Stimulated activated CD8-positive, alpha-beta memory T cell treated with anti-CD3 and anti-CD28 coated beads, Interleukin-15, amount 100 ng/mL, for 24 hours (primary cell): ENCODE measurements at places on chromosomes 7 and 10.

DNA sequence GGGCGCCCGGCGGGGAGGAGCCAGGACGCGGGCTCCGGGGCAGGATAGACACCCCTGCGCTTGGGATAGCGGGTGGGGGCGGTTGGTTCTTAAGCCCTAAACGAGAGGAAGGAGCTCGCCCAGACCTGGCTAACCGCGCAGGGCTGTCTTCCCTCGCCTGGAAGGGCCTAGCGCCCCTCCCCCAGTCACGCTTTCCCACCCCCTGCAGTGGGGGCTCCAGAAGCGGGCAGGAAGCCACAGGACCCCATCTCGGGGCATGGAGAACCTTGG is 6.5 kb downstream of the SHH start:
- no peak for DNase-seq

GRCh38 chr7:91182819-91183764 is 81.1 kb upstream of the FZD1 start:
- DNase-seq, result no peak

GRCh38 chr7:54989453-54990225 is 29.2 kb upstream of the EGFR start:
- no peak for DNase-seq

GRCh38 chr10:5892007-5892406 is 2.0 kb downstream of the FBH1 start:
- DNase-seq, result no peak

DNA sequence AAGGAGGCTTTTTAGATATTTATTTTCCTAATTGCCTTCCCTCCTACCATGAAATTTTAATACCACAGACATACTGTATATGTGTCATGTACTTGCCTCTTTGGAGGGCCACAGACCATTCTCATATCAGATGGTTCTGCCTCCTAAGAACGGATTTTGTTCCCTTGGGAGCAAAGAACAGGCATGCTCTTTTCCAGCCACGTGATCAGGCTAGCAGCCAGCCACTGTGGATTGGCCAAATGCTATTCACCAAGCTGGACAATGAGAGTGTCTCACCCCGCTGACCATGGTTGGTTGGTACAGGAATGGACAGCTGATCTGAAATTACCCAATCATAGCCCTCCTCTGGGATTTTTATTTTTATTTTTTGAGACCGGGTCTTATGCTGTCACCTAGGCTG is 21.5 kb upstream of the CRHR2 start:
- no peak for DNase-seq

DNA sequence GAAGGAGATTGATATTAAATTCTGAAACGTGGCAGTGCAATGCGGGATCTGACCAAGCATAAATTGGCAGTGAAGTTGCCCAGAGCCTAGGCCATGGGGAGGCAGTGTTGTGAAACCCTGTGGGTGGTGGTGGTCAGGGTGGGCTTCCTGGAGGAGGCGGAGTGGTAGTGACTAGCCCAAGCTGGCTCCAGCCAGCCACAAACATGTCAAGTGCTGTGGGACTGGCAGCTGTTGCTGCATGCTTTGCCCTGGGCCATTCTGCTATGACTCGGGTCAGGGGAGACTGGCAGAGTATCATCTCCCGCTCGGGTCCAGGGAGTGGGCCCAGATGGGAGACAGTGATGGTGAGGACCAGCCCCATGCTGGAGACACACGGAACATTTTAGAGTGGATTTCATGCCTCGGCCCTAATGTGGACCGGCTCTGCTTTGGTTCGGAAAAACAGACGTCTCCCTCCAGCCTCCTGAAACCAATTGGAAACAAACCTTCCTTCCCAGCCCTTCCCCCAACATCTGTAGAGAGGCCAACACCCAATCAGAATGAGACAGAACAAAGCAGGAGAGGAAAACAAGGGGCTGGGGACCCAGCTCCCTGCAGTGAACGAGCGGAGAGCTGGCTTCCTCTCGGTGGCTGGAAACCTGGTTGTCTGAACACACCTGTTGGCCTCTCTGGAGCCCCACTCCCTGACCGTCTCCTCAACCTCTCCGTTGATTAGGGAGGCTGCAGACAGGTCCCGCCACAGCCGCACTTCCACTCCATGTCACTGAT is 58.2 kb downstream of the TMEM270 start:
- DNase-seq, result no peak

- DNase-seq, result no peak
These were observed 73.2 kb downstream of the SYPL1 start for GRCh38 chr7:106038916-106039315.

DNA sequence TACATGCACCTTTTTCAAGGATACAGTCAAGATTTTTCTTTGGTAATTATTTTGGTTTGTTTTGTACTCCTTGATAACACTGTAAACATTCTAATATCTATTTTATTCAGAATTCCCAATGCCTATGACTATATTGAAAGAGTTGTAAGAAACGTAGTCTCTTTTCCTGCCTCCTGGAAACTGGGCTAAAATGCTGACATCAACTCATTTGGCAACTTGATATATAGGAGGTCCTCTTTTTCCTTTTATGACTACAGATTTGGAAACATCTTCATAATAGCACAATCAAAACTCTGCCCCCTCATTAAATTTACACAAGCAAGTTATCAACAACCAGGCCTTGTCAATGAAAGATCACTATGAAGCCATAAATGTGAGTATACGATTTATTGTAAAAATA is 422.3 kb upstream of the PCDH15 start:
- no peak for DNase-seq

GRCh38 chr7:10908600-10908999 is 65.1 kb upstream of the PHF14 start:
- no peak for DNase-seq

- no peak for DNase-seq
These were observed 206.1 kb downstream of the CREB5 start for GRCh38 chr7:28618383-28618782.

GRCh38 chr7:596819-597182 is 77.2 kb upstream of the PDGFA start:
- DNase-seq, result no peak

GRCh38 chr7:126119981-126120380 is 1132.8 kb downstream of the GRM8 start:
- no peak for DNase-seq

- no peak for DNase-seq
These were observed 35.5 kb upstream of the PTF1A start for GRCh38 chr10:23156447-23157150.

DNA sequence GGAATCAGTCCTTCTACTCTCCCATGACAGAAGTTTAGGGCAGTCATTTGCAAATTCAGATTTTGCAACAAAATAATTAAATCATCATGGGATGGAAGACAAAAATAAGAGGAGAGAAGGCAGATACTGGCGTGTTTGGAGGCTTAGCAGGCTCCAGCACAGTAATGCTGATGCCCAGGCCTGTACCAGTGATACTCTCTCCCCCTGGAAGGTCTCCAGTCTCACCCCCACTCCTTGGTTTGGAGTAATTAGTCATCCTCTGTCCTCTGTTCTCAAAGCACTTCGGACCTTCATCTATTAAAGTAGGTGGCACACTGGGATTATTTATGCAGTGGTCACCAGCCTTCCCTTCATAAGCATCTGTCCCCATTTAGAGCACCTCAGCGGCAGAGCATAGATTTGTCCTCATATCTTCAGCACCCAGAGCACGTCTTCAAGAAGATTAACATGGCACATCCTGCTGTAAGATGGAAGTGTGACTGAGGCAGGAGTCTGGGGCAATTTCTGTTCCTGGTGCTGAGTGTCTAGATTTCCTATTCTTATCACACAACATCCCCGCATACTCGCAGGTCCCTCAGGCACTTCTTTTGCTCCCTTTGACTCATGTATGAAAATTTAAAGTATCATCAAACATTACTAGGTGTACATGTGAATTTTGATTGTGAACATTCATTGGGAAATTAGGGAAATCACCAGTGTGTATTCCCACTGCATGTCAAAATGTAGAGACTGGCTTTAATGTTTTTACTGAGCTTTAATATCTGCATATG is 31.3 kb upstream of the TRIL start:
- DNase-seq, result no peak

DNA sequence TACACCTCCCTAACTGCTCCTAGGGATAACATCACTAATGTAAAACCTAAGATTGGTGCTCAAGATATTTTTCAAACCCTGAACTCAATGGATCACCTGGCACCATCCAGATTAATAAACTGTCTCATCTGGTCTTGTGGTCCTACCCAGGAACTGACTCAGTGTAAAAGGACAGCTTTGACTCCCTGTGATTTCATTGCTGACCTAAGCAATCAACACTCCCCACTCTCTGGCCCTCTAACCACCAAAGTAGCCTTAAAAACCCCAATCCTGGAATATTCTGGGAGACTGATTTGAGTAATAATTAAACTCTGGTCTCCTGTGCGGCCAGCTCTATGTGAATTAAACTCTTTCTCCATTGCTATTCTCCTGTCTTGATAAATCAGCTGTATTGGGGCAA is 6.2 kb upstream of the USP54 start:
- DNase-seq, result no peak

GRCh38 chr7:156162451-156162850 is 350.2 kb upstream of the SHH start:
- no peak for DNase-seq

- peak; percentile 15 for DNase-seq
These were observed 130.4 kb upstream of the GHITM start for GRCh38 chr10:84008878-84009277.

GRCh38 chr7:53835301-53835700 is 706.9 kb upstream of the VSTM2A start:
- DNase-seq, result no peak

DNA sequence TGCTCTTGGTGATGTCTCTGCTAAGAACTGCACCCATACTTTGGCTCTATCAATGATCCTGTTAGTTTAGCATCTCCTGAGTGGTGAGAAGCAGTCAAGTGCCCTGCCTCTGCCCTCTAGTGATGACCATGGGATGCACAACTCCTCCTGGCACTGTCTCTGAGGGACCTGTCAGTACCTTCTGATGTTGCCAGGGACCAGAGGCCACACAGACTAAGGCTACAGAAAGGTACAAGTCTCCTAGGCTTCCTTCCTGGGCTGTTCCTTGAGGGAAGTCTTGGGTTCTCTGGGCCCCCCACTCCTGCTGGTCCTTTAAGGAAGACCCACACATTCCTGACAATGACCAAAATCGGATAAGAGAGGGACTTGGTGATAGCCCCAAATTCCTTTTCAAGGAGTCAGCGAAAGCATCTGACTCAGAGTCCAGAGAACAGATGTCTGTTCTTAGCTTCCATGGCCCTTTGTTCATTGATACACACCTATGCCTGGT is 15.3 kb downstream of the NKX2-3 start:
- no peak for DNase-seq

DNA sequence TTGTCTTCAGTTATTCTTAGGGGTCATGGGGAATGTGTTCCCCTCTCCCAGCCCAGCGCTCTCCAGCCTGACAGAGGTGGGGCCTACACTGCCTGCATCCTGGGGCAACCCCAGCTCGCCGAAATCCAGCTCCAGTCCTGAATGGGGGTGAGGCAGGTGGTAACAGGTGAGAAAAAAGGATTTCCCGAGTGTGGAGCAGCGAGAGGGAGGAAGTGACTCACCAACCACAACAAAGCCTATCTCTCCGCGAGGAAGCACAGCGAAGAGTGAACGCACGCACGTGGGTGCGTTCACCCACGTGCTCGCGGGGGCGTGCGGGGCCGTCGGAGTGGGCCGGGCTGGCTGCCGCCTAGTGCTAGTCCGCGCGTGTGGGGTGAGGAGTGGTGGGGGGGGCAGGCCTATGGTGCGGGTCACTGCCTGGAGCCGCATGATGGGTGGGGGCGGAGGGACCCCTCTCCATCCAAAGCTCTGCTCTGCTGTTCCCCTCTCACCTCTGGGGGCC is 855 bp upstream of the PALD1 start:
- DNase-seq, result peak; percentile 26

DNA sequence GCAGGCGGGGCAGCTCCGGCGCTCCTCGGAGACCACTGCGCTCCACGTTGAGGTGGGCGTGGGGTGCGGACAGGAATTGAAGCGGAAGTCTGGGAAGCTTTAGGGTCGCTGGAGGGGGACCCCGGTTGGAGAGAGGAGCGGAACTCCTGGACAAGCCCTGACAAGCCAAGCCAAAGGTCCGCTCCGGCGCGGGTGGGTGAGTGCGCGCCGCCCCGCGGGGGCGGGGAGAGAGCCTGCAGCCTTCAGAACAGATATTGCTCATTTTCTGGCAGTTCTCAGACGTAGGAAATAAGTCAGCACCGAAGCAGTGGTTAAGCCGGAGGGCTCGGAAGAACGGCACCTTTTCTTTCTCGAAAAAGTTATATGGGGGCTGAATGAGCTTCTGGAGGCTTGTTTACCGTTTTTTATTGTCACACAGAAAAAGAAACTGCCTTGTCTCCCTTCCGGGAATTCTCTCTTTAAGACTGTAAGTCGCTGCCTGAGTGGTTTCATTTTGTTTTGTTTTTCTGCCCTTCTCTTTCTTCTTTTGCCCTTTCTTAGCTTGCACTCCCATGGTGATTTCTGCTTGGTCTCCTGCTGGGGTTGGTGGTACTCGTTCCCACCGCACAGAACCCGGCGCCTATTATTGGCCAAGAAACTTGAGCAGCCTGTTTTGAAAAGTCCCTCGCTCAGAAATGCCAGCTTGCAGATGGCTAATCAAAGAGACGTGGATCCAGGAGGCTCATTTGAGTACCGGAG is 732 bp downstream of the FAS start:
- DNase-seq, result peak; percentile 47

- DNase-seq, result no peak
These were observed 200.1 kb upstream of the PRKCQ start for GRCh38 chr10:6780008-6780677.

GRCh38 chr10:45470098-45471012 is 96.3 kb downstream of the ALOX5 start:
- no peak for DNase-seq

- DNase-seq, result no peak
These were observed 99.0 kb upstream of the SAMD8 start for GRCh38 chr10:75012471-75012870.

DNA sequence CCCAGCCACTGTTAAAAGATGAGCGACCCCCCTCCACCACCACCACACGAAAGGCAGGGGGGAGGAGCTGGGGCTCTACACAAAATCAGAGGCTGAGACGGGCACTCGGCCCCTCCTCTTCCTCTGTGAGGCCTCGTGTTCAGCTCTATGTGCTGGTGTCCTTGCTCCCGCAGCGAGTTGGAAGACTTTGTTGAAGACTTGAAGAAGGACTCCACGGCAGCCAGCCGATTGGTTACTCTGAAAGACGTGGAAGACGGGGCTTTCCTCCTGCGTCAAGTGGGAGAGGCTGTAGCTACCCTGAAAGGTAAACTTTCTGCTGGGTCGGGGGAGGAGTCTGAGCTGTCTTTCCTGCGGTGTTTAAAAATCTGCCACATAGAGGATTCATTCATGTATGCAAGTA is 203.7 kb downstream of the ARHGAP21 start:
- no peak for DNase-seq
